Stimulated activated CD8-positive, alpha-beta memory T cell treated with anti-CD3 and anti-CD28 coated beads, Interleukin-12 subunit alpha, Interleukin-12 subunit beta, amount 100 ng/mL, for 4 hours (primary cell): ENCODE measurements at places on chromosomes 6 and 20.

- no peak for DNase-seq
These were observed 122.4 kb downstream of the RIN2 start for GRCh38 chr20:19880256-19881079.

GRCh38 chr6:141056945-141057625 lies 1075.6 kb upstream of the GJE1 start:
- no peak for DNase-seq

- DNase-seq, result no peak
These were observed 1.4 kb upstream of the GCLC start for GRCh38 chr6:53546281-53546680.

GRCh38 chr6:106060167-106060566 lies 26.0 kb upstream of the PRDM1 start:
- DNase-seq, result no peak

DNA sequence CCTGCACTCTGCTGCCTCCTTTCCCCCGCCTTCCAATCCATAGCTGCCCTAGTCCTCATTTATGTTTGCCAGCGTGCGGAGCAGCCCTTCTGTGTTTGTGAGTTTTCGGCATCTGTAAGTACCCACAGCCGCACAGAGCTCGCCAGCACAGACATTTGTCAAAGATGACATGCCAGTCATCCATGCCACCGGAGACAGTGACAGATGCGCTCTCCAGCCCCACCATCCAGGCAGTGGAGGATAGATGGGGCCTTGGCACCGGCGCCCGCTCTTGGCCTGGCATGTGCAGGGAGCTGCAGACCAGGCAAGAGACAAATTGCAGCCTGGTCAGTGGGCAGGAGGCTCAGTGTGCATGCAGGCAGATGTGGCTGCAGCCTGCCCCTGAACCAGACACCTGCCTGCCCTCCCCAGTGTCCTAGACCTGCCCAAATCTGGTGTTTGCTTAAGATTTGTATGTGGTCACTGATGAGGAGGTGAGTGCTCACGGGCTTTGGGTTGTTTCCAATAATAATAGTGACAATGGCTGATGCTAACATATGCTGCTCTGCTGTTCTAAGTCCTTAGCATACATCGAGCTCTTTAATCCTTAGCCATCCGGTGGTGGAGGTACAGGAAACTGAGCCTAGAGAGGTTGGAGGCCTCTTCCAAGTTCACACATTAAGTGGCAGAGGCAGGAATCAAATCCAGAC lies 78.1 kb downstream of the UNC5CL start:
- DNase-seq, result no peak

- no peak for DNase-seq
These were observed 149.3 kb upstream of the FOXQ1 start for GRCh38 chr6:1162367-1163275.

DNA sequence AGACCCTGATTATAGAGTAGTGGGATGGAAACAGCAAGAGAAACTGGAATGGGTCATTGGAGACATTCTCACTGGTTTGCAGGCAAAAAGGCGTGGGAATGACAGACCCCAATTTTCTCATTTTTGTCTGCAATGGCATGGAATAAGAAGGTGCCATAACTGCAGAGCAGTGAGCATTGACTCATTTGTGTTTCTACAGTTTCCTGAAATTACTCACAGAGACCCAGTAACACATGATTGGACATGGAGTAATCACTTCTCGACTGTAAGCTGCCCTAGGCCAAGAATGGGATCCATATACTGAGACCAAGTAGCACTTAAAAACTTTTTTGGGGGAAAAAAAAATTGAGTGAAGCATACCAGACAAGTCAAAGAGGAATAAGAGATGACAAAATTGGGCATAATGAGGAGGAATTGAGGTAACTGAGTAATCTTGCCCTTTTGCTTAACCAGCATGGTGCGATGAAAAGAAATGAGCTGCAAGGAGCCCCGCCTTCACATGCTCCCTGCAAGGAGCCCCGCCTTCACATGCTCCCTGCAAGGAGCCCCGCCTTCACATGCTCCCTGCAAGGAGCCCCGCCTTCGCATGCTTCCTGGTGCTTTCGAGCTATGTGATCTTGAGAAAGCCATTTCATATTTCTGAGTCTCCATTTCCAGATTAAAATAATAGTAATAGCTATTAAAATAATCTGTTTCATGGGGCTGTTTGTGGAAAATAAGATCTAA lies 44.1 kb downstream of the NHSL1 start:
- DNase-seq, result no peak

- no peak for DNase-seq
These were observed 38.9 kb downstream of the MRAP2 start for GRCh38 chr6:84072442-84072997.

DNA sequence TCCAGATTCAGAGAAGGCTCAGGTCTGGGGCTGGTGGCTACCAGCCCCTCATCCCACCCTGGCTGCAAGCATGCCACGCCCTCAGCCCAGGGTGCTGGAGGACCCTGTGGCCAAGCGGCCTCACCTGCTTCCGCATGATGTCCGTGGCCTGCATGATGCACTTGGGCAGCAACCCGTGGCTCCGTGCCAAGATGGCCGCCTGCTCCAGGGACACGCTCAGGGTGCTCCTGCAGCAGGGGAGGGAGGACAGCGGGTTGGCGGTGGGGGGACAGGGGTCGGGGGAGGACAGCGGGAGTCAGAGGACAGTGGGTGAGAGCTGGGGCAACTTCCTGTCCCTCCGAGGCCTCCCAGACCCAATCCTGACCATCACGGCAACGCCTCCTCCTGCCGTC lies 200.1 kb downstream of the PREX1 start:
- no peak for DNase-seq

GRCh38 chr6:124487623-124488431 lies 474.4 kb upstream of the RNF217 start:
- DNase-seq, result no peak

- no peak for DNase-seq
These were observed 1.3 kb downstream of the ADGRG6 start for GRCh38 chr6:142303176-142303533.

- no peak for DNase-seq
These were observed 6.9 kb upstream of the MOCS1 start for GRCh38 chr6:39941138-39941537.

GRCh38 chr6:108697561-108698161 lies 136.9 kb downstream of the FOXO3 start:
- DNase-seq, result no peak

DNA sequence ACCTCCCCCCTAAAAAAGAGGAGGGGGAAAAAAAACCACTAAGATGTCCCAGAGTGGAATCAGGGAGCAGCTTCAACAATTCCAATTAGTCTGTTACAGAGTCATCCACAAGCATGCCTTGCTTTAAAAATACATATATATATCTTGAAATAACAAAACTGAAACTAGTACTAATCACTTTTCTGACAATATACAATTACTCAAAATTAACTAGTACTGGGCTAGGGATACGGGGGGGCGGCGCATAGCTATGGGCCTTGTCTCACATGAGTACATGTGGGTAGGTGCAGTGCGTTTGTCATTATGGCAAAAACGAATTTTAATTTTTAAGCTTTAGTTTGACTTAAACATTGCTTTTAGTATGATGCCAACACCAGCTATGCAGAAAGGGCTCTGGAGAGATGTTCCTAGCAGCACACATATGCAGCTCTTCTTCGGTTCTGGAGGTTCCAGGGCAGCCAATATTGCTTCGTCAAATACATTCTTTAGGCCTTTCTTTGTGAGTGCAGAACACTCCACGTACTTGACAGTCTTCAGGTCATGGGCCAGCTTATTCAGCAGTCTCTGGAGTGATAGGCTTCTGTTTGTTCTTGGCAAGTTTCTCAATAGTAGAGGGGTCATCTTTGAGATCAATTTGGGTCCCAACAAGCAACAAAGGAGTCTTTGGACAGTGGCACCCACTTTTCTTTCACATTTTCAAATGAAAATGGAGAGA lies 38.8 kb downstream of the ITCH start:
- no peak for DNase-seq

- no peak for DNase-seq
These were observed 3.3 kb downstream of the PLCB4 start for GRCh38 chr20:9071976-9072726.

- DNase-seq, result no peak
These were observed 17.1 kb downstream of the XKR7 start for GRCh38 chr20:31984981-31985471.
